Activated naive CD8-positive, alpha-beta T cell treated with anti-CD3 and anti-CD28 coated beads, Interleukin-2, amount 10 ng/mL, durations not matched to agents 7 days and 5 days (primary cell): ENCODE measurements at places on chromosomes 11 and 22. TPM values are rescaled to one million over a fixed set of nuclear protein-coding genes. Genes with fewer than 3 reads are reported as not detected.
A peak's percentile ranks its signal among the peaks of the same experiment; 100 is the strongest.

- H3K4me1 ChIP-seq: no peaks in the 10 kb centered on the region
- no peaks in the 10 kb centered on the region for H3K36me3 ChIP-seq
- H3K4me3 ChIP-seq: no peak overlapping the region
- H3K27me3 ChIP-seq: no peaks in the 10 kb centered on the region
- no peak for DNase-seq
- no peak overlapping the region for H3K27ac ChIP-seq
These were observed 536.6 kb upstream of the RAG2 start for GRCh38 chr11:37134637-37135036.

DNA sequence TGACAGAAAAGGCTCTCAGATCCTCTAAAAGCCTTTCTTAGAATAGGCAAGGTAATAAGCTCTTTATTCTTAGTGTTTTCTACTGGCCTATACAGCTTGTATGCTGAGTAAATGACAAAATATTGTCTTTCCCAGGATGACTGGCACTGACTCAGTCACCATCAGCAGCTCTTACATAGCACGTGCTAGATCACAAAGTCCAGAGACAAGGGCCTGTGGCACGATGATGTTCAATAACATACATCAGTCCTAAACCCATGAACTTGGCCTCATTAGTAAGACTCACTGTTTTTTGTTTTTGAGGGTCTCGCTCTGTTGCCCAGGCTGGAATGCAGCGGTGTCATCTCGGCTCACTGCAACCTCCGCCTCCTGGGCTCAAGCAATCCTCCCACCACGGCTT, 42.7 kb downstream of the CELF1 start:
- no peak overlapping the region for H3K4me3 ChIP-seq
- H3K36me3 ChIP-seq: peaks cover 5% of the 10 kb centered on the region
- no peak for DNase-seq
- no peak overlapping the region for H3K27ac ChIP-seq
- H3K27me3 ChIP-seq: no peaks in the 10 kb centered on the region

GRCh38 chr11:35905646-35906276, 38.1 kb upstream of the LDLRAD3 start:
- no peak overlapping the region for H3K4me3 ChIP-seq
- H3K4me1 ChIP-seq: peaks cover 1% of the 10 kb centered on the region
- peaks cover 9% of the 10 kb centered on the region for H3K27me3 ChIP-seq
- H3K27ac ChIP-seq: no peak overlapping the region

DNA sequence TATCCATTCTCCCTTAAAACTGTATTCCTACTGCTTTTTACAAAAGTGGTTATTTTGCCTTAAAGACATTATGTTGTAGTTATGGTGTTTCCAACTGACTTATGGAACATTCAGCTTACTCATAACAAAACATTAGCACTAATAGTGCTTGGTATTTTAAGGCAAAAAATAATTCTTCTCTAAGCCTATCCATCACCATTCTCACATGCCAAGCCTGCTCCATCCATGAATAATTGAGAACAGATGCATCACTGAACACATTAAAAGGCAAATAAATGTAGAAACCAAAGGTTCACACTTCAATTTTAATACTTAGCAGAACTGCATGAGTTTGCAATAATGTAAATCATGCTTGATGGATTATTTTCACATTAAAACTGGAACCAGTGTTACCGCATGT, 42.3 kb upstream of the DDI1 start:
- no peaks in the 10 kb centered on the region for H3K4me1 ChIP-seq
- no peaks in the 10 kb centered on the region for H3K36me3 ChIP-seq
- peaks cover 1% of the 10 kb centered on the region for H3K27me3 ChIP-seq
- H3K4me3 ChIP-seq: no peak overlapping the region

GRCh38 chr11:69114362-69114761, 41.4 kb upstream of the SMIM38 start:
- no peaks in the 10 kb centered on the region for H3K4me1 ChIP-seq
- H3K27ac ChIP-seq: no peak overlapping the region
- no peak overlapping the region for H3K4me3 ChIP-seq
- no peaks in the 10 kb centered on the region for H3K36me3 ChIP-seq

DNA sequence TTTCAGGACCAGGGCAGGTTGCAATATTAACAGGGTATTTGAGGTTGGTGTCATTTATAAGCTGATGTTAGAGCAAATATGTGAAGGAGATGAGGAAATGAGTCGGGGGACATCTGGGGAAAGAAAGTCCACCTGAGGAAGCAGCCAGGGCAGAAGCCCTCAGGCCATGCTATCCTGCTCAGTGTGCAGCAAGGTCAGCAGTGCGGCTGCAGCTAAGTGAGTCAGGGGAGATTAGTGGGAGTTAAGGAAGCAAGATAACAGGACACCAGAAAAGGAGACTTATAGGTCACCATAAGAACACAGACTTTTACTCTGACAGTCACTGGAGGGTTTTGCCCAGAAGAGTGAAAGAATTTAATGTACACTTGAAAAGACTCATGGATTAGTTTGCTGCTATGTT, 468.9 kb downstream of the NTM start:
- H3K4me1 ChIP-seq: no peaks in the 10 kb centered on the region
- H3K36me3 ChIP-seq: no peaks in the 10 kb centered on the region
- no peak overlapping the region for H3K4me3 ChIP-seq
- H3K27me3 ChIP-seq: no peaks in the 10 kb centered on the region
- no peak for DNase-seq

GRCh38 chr22:44483878-44484277, 14.2 kb downstream of the RTL6 start:
- DNase-seq: no peak
- H3K27me3 ChIP-seq: no peaks in the 10 kb centered on the region
- H3K27ac ChIP-seq: no peak overlapping the region
- no peak overlapping the region for H3K4me3 ChIP-seq

- H3K27me3 ChIP-seq: peaks cover 38% of the 10 kb centered on the region
- peak overlapping the region; percentile 1 for H3K27ac ChIP-seq
- H3K36me3 ChIP-seq: no peaks in the 10 kb centered on the region
- no peak for DNase-seq
- H3K4me1 ChIP-seq: no peaks in the 10 kb centered on the region
These were observed 1.5 kb upstream of the PNPLA5 start for GRCh38 chr22:43893266-43893665.

GRCh38 chr11:9016916-9017642, 13.3 kb upstream of the NRIP3 start:
- no peak overlapping the region for H3K4me3 ChIP-seq
- no peak overlapping the region for H3K27ac ChIP-seq
- H3K27me3 ChIP-seq: peaks cover 11% of the 10 kb centered on the region
- DNase-seq: no peak

DNA sequence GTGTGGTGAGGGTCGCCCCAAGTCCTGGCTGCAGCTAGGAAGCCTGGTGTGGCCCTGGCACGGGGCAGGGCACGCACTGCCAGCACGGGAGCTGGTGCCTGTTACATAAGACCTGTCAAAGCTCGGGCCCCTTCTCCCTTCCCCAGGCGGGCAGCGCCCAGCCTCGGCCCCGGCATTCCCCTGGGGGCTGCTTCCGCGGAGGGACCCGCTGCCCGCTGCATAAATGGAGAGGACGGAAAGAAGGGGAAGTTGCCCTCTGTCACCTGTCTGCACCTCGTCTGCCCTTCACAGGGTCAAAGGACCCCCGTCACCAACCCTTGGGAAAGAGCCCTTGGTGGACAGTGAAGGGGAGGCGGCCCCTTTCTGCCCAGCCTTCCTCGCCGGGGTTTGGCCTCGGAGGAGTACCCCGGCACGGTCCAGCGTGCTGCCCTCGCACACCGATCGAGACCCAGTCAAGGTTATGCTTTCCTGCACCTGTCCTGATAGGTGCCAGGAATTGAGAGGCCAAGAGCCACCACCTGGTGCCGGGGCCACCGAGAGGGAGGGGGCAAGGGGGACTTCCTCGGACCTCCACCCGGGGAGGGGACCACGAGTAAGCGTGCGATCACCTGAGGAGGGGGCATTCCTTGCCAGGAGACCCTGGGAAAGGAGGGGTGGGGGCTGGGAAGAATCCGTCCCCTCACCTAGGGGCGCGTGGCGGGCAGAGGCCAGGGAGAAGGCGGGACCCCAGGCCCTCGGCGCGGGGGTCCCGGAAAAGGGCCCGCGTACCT, 16.8 kb upstream of the MFRP start:
- H3K27ac ChIP-seq: no peak overlapping the region
- H3K36me3 ChIP-seq: no peaks in the 10 kb centered on the region
- H3K27me3 ChIP-seq: peaks cover 49% of the 10 kb centered on the region
- DNase-seq: no peak

DNA sequence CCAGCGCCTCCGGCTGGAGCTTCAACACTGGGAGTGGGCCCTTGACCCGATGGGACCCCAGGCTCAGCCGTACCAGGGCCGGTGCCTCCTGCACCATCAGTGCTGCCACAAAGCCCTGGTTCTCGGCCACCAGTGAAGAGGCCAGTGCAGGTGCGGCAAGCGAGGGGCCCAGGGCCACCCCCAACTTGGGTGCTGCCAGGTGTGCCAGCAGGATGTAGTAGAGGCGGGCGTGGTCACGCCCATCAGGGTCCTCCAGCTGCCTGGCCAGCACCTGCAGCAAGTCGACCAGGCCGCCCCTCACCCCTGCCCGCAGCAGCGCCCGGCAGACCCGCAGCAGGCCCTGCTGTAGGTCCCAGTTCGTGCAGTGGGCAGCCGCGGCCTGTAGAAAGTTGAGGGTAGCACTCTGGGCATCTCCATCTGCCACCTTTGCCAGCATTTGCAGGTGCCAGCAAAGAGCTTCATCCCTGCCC, 2.3 kb downstream of the AP5B1 start:
- H3K36me3 ChIP-seq: peaks cover 3% of the 10 kb centered on the region
- peaks cover 13% of the 10 kb centered on the region for H3K4me1 ChIP-seq
- no peak overlapping the region for H3K27ac ChIP-seq
- DNase-seq: no peak

GRCh38 chr22:22245935-22246525, 1.4 kb downstream of the VPREB1 start:
- DNase-seq: no peak
- H3K36me3 ChIP-seq: no peaks in the 10 kb centered on the region
- H3K27ac ChIP-seq: no peak overlapping the region
- no peak overlapping the region for H3K4me3 ChIP-seq
- peaks cover 3% of the 10 kb centered on the region for H3K27me3 ChIP-seq

- peaks cover 9% of the 10 kb centered on the region for H3K4me1 ChIP-seq
- H3K36me3 ChIP-seq: no peaks in the 10 kb centered on the region
- H3K27me3 ChIP-seq: peaks cover 24% of the 10 kb centered on the region
- H3K4me3 ChIP-seq: no peak overlapping the region
These were observed 8.2 kb downstream of the PDE2A start for GRCh38 chr11:72665911-72666472.

DNA sequence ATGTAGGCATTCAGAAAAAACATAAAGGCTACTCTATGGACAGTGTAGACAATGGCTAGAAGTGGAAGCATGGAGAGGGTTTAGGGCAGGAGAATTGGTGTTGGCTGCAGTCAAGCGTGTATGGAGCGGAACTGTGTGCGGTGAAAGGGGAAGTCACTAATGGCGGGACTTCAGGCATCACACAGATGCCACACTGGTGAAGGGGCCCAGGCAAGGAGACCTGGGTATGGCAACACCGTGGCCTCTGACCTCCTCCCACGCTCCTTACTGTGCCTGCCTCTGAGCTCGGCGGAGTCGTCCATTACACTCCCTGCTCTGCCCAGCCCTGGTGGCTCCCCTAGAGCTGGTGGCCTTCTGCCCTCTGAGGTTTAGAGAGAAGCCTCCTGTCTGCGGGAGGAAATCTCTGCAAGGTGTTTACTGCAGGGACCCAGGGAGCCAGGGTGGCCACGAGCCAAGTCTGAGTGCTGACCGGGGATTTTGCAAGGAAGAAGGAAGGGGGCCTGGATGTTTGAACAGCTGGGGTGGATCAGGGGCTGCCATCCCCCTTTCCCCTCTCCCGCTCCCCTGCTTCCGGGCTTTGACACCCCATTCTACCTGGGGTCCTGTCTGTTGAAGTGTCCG, 75.1 kb upstream of the TSPAN18 start:
- no peaks in the 10 kb centered on the region for H3K36me3 ChIP-seq
- no peak for DNase-seq
- H3K4me1 ChIP-seq: peaks cover 2% of the 10 kb centered on the region
- no peak overlapping the region for H3K27ac ChIP-seq
- peaks cover 33% of the 10 kb centered on the region for H3K27me3 ChIP-seq
- no peak overlapping the region for H3K4me3 ChIP-seq

GRCh38 chr22:33362702-33363101, 304.5 kb upstream of the SYN3 start:
- no peak for DNase-seq
- H3K36me3 ChIP-seq: no peaks in the 10 kb centered on the region
- H3K27me3 ChIP-seq: no peaks in the 10 kb centered on the region
- no peaks in the 10 kb centered on the region for H3K4me1 ChIP-seq
- no peak overlapping the region for H3K27ac ChIP-seq
- H3K4me3 ChIP-seq: no peak overlapping the region

DNA sequence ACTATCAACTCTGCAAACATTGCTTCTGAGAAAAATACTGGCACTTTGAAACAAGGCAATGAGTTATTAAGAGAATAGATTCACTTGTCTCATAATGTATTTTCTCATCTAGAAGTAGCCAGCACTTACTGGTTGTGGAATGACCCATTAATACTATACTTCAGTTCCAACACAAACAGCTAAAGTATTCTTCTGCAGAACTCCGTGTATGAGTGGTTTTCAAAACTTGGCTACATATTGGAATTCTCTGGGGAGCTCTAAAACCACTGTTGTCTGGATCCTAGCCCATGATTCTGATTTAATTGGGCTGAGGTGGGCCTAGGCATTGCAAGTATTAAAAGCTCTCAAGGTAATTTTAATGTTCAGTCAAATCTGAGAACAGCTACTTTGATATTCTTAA, 1416.4 kb upstream of the RAG2 start:
- no peak overlapping the region for H3K4me3 ChIP-seq
- no peaks in the 10 kb centered on the region for H3K27me3 ChIP-seq
- no peaks in the 10 kb centered on the region for H3K4me1 ChIP-seq
- H3K27ac ChIP-seq: no peak overlapping the region
- no peaks in the 10 kb centered on the region for H3K36me3 ChIP-seq

GRCh38 chr11:113562981-113563461, 87.8 kb upstream of the DRD2 start:
- DNase-seq: no peak
- peaks cover 7% of the 10 kb centered on the region for H3K27me3 ChIP-seq
- H3K4me3 ChIP-seq: no peak overlapping the region

DNA sequence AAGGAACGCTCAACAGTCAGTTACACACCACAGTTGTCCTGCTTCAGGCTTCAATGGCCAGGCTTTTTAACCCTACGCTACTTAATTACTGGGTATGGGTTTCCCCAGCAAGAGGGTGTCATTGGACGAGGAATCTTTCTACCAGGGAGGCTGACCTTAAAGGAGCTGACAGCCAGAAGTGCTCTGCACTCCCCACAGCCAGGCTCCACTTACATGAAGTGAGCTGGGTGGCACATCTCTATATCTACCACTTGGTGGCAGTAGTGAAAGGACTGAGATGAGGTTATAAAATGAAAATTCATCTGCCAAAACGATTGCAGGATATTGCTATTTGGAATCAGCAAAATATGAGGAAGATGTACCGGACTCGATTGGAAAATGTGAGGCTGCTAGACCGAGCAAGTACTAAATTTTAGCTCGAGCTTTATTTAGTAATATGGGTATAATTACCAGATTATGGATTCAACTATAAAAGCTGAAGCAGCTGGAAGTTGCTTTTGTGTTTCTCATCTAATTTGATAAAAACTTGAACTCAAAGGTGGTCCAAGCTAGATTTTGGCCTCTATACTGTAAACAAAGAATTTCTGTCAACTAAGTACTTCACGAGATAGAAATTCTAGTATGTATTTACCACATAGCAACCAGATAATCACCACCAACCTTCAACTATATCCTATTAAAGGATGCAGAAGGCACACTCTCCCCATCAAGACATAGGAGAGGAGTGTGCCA, 53.9 kb upstream of the CEP126 start:
- H3K36me3 ChIP-seq: no peaks in the 10 kb centered on the region
- H3K4me1 ChIP-seq: no peaks in the 10 kb centered on the region
- no peak for DNase-seq
- H3K27ac ChIP-seq: no peak overlapping the region
- peaks cover 7% of the 10 kb centered on the region for H3K27me3 ChIP-seq

The FAM89B gene
- 40.9 TPM for total RNA-seq

The SLC29A2 gene
- total RNA-seq: 11.2 TPM

The TTC36 gene
- 1.0 TPM for total RNA-seq

The SOX6 gene
- not detected for total RNA-seq

The THY1 gene
- total RNA-seq: not detected

The CARD18 gene
- not detected for total RNA-seq

The DUSP8 gene
- 3.7 TPM for total RNA-seq
